AG10803 (cell line): ENCODE measurements at places on chromosomes 2 and 18.
A peak's percentile ranks its signal among the peaks of the same experiment; 100 is the strongest.

DNA sequence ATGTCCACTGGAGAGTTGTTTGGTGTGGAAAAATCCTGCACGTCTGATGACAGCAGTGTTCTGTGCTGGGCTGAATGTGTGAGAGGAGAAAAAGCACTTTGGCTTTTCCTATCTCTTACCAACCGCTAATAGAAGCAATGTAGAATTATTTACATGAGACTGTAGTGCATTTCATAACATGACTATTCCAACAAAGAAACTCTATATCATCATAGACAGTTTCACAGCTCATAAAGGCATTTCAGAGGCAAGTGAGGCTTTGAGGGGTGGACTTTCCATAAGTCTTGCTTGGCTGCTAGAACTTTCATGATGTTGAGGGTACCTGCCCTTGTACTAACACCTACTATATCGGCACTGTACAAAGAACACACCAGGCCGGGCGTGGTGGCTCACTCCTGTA lies 345.1 kb upstream of the RAB12 start:
- DNase-seq, result no peak

DNA sequence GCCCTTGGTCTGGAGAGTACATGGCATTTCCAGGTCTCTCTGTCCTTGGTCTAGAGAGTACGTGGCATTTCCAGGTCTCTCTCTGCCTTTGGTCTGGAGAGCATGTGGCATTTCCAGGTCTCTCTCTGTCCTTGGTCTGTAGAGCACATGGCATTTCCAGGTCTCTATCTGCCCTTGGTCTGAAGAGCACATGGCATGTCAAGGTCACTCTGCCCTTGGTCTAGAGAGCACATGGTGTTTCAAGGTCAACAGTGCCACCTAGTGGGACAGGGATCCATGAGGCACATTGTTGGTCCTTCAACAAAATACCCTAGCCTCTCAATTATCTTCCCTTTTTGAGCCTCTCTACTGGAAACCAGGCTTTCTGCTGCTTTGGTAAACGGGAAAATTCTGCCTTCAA lies 250.2 kb downstream of the OTX1 start:
- DNase-seq, result no peak

- no peak for DNase-seq
These were observed 26.1 kb downstream of the STK17B start for GRCh38 chr2:196145256-196145655.

DNA sequence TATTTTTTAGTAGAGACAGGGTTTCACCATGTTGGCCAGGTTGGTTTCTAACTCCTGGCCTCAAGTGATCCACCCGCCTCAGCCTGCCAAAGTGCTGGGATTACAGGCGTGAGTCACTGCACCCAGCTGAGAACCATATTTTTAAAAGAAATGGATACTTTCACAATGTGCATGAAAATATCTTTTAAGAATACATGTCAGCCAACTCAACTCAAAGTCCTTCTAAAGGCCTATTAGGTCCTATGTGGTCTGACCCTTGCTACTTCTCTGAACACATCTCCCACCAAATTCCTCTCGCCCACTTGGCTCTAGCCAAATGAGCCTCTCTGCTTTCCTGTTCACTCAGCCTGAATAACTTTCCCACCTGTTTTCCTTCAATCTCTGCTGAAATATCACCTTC lies 119.6 kb downstream of the MTX2 start:
- peak; percentile 38 for DNase-seq

- DNase-seq, result no peak
These were observed 144.4 kb upstream of the RNF152 start for GRCh38 chr18:62037012-62037742.

DNA sequence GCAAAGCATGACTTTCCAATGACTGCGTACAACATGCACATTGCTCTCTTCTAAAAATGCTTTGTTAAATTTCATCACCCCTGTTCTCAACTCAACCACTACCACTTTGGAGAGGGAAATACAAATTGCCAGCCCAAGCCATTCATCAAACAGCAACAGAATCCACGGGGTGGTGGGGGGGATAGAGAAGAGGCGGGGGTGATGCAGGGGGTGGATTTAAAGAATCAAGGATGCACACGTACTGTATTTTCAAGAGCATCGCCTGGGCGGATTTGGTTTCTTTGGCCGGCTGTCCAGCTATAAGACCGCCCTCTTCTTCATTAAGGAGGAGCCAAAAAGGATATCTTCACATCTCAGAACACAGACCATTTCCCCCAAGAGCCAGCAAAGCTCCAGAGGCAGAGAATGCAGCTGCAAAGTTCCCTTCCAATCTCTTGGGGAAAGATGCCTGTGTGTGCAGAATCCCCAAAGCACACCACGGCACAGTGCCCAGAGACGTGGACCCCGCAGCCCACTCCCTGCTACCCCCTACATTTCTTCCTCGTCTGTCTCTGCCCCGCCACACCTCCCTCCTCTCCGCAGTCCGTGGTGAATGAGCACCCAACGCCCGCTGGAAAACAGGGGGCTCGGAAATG lies 977 bp downstream of the SLC8A1 start:
- peak; percentile 82 for DNase-seq

DNA sequence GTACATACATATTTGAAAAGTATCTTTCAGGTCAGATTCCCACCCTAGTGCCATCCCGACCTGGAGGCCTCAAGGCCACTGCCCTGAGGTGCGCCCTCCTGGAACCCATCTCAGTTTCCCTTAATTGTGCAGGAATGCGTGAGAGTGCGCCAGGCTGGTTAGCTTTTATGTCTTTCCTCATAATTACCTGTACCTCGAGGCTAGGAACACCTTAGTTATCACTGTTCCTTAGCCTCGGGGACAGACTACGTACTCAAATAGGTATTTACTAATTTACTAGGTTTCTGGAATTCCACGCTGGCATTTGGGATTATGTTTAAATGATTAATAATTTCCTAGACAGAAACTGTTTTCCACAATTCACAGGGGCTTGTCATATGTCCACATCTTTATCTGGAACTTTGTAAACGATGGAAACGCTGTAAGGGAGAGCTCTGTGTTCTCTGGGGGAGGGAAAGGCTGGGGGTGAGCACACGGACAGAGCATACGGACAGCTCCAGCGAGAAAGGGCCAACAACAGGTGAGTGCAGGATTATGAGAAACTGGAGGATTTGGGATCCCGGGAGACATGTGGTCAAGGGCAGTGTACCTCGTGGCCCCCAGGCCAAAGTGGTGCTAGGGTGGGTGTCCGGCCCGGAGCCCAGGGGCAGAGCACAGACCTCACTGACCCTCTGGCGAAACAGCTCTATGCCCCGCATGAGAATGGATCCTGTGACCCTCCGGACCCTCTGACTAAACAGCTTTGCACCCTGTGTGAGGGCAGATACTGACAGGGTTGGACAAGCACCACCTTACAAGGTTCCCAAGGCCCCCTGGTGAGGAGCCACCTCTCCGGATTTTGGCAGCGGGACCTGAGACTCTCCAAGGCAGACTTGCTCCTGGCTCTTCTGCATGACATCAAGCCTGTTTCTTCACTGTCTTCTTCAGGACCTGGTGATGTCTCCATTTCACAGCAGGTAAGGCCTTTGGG lies 102.0 kb upstream of the PXDN start:
- DNase-seq, result no peak

- no peak for DNase-seq
These were observed 24.6 kb upstream of the DAW1 start for GRCh38 chr2:227846831-227847230.

DNA sequence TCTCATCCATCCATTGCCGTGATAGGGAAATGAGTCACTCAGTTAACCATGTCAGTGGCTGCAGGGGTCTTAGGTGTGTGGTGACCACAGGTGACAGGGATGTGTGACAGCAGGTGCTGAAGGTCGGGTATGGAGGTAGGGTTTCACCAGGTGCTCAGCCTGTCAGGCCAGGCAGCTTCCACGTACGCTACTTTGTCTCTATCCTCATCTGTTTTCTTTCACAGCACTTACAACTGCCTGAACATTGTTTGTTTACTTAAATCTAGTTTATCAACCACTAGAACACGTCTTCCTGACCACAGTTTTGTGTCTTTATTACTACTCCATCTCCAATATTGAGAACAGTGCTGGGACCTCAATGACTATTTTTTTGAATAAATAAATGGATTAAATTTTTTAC lies 11.4 kb upstream of the UXS1 start:
- no peak for DNase-seq

GRCh38 chr2:240462707-240463273 lies 27.3 kb downstream of the GPC1 start:
- no peak for DNase-seq

DNA sequence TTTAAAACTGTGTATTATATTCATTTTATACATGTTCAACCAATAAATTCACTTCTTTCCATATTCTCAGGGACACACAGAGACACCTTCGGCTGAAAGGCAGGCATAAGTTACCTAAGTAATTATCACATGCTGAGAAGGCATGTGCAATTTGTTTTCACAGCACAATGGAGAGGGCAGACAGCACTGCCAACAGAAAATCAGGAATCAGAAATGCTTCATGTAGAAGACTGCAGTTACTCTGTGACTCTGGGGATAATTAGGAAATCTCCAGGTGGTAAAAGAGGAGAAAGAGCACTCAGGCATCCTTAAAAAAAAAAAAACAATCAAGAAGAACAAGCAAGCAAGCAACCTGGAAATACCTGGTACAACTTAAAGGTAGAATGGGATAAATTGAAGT lies 49.3 kb downstream of the DSEL start:
- no peak for DNase-seq

- DNase-seq, result no peak
These were observed 177.3 kb downstream of the ERBB4 start for GRCh38 chr2:212361174-212361756.

- DNase-seq, result peak; percentile 10
These were observed 180.9 kb downstream of the PID1 start for GRCh38 chr2:229090225-229090624.

GRCh38 chr2:100822587-100823248 lies 2.8 kb downstream of the NPAS2 start:
- peak; percentile 62 for DNase-seq

DNA sequence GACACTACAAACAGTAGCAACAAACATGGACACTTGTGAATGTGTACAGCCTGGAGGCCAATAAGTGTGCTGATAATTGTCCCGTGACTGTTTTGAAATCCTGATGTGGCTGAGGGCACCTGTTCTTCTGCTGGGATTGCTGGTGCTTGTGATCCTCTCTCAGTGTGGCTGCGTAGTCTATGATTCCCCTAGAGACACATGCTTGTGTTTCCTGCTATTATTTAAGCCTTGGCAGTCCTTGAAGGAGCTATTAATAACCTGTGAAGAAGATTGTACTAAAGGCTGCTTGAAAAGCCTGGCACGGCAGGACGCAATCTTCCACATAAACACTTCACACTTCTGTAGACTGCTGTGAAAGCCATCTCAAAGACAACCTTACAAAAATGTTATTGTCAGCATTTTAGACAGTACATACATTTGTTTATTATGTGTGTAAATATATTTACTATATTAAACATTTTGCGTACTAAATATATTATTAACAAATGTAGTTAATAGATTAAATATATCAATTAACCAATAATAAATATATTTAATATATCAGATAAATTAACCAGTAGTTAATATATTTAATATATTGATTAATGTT lies 71.4 kb downstream of the GALR1 start:
- no peak for DNase-seq

GRCh38 chr2:237895544-237896506 lies 36.4 kb downstream of the RAMP1 start:
- DNase-seq, result peak; percentile 30

DNA sequence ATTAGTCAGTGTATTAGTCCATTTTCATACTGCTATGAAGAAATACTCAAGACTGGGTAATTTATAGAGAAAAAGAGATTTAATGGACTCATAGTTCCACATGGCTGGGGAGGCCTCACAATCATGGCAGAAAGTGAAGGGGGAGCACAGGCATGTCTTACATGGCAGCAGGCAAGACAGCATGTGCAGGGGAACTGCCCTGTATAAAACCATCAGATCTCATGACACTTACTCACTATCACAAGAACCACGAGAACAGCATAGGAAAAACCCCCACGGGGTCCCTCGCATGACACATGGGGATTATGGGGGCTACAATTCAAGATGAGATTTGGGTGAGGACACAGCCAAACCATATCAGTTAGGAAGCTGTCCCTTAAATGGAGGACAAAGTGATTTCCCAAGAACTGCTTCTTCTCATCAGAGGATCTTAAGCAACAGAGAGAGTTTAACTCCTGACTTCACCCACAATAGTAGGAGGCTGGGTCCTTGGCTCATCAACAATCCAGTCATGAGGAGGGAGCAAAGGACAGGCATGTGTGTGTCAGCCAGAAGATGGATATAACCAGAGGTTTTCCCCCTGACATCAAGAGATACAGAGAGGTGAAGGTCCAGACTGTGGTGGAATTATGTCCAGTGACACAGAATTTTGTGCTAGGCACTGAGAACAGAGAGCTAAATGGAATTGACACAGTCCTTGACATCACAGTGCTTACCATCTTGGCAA lies 203.8 kb upstream of the SH3BP4 start:
- no peak for DNase-seq

GRCh38 chr2:206435742-206436141 lies 7.6 kb upstream of the ADAM23 start:
- DNase-seq, result no peak
